ENCODE measurements at places on chromosomes 7 and 10. TPM values are rescaled to one million over a fixed set of nuclear protein-coding genes. Genes with fewer than 3 reads are reported as not detected.
A peak's percentile ranks its signal among the peaks of the same experiment; 100 is the strongest.

The SFTPD gene
- total RNA-seq: 906 TPM

- peaks cover 44% of the 10 kb centered on the region for H3K4me1 ChIP-seq
- peak; percentile 26 for DNase-seq
- H3K4me3 ChIP-seq: no peak overlapping the region
- no peaks in the 10 kb centered on the region for H3K36me3 ChIP-seq
- H3K27me3 ChIP-seq: no peaks in the 10 kb centered on the region
Measured at GRCh38 chr7:152336754-152337368, 98.9 kb downstream of the KMT2C start.

- H3K27me3 ChIP-seq: no peaks in the 10 kb centered on the region
- H3K4me3 ChIP-seq: no peak overlapping the region
- no peaks in the 10 kb centered on the region for H3K4me1 ChIP-seq
- DNase-seq: no peak
- H3K36me3 ChIP-seq: no peaks in the 10 kb centered on the region
Measured at GRCh38 chr7:48408731-48409130, 237.5 kb downstream of the ABCA13 start.

DNA sequence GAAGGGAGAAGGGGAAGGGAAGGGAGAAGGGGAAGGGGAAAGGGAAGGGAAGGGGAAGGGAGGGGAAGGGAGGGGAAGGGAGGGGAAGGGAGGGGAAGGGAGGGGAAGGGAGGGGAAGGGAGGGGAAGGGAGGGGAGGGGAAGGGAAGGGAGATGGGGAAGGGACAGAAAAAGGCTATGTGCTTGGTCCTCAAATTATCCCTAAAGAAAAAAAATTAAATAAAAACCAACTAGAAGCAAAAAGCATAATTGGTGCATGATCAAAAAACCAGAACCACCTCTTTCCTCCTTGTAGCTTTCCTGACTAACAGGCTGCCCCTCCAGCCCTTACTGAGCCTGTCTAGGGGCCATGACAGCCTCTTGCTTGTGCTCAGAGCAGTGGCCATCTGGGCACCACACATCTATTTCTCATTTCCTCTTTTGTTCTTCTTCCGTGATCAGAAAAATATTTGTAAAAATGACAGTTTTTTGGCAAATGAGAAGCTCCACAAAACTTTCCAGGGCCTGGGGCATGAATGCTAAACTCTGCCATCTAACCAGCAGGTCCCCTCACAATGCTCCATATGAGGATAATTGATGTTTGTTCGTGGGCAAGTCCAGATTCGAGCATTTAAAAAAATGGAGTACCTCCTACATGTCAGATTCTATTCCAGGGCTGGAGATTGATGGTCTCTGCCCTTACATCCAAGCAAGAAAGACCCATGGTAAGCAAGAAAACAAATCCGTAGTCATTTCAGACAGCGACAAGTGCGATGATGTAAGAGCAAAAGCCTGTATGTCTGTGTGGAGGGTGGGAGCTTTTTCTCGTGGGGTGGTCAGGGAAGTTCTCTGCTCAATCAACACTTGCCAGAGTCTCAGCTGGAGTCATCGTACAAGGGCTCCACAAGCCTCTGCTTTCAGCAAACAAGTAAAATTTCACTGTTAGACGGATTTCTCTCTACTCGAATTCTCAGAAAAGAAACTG lies 320.9 kb downstream of the WDR11 start:
- no peak overlapping the region for H3K27ac ChIP-seq
- H3K27me3 ChIP-seq: no peaks in the 10 kb centered on the region
- H3K4me3 ChIP-seq: no peak overlapping the region
- DNase-seq: no peak
- H3K4me1 ChIP-seq: no peaks in the 10 kb centered on the region

DNA sequence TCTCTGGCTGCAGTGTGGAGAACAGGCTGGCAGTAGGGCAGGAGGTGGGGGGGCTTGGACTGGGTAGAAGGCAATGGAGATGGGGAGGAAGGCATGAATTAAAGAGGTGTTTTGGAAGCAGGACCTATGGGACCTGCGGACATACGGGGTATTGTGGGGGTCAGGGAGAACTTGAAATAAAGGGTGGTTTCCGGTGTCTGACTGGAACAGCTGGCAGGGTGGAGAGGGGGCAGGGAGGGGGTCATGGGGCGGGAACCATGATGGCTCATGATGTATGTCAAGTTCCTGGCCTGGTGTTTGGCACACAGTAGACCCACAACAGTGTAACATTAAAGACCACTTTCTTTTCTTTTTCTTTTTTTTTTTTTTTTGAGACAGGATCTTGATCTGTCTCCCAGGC lies 5.5 kb downstream of the LHPP start:
- no peak for DNase-seq
- no peaks in the 10 kb centered on the region for H3K36me3 ChIP-seq
- no peak overlapping the region for H3K4me3 ChIP-seq
- H3K27me3 ChIP-seq: no peaks in the 10 kb centered on the region

DNA sequence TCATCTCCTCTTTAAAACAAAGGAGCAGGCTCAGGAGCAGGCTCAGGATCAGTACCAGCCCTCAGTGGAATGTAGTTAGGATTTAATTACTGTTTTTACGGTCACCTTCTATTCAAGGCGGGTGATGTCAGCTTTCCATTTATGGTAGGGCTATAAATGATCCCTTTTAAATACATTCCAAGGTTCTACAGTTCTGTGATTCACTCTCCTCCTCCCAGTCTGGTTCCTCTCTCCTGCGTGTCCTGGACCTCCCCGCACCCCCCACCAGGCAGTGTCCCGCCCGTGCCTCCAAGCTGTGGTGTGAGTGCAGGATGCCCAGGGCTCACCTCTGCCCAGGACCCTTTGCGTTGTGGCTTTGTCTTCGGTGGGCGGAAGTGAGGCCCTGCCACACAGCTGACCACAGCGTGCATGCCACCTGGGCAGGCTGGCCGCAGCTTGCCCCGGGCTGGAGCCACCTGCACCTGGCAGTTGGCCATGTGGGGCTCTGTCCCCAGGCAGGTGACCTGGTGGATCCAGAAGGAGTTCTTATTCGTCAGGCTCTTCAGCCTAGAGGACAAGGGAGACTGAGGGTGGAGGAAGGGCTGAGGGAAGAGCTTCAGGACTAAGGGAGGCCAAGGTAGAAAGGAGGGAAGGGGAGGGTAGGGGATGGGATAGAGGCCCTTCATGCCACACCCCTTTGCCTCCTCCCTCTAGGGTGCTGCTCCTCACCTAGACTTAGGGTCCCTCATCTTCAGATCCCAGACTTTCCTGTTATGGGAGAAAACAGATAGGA lies 9.1 kb downstream of the LOXL4 start:
- H3K27ac ChIP-seq: no peak overlapping the region
- no peak for DNase-seq
- no peaks in the 10 kb centered on the region for H3K27me3 ChIP-seq
- no peaks in the 10 kb centered on the region for H3K36me3 ChIP-seq
- no peak overlapping the region for H3K4me3 ChIP-seq

- peaks cover 69% of the 10 kb centered on the region for H3K4me1 ChIP-seq
- no peaks in the 10 kb centered on the region for H3K36me3 ChIP-seq
- H3K27me3 ChIP-seq: no peaks in the 10 kb centered on the region
- peak overlapping the region; percentile 75 for H3K27ac ChIP-seq
- no peak for DNase-seq
- no peak overlapping the region for H3K4me3 ChIP-seq
Measured at GRCh38 chr10:35447693-35448407, 111.5 kb downstream of the CCNY start.

- no peak overlapping the region for H3K27ac ChIP-seq
- H3K4me1 ChIP-seq: no peaks in the 10 kb centered on the region
- no peak for DNase-seq
- H3K36me3 ChIP-seq: no peaks in the 10 kb centered on the region
Measured at GRCh38 chr7:130838738-130839137, 104.7 kb upstream of the KLF14 start.

- H3K27me3 ChIP-seq: peaks cover 28% of the 10 kb centered on the region
- peak; percentile 77 for DNase-seq
- H3K4me3 ChIP-seq: no peak overlapping the region
- H3K4me1 ChIP-seq: peaks cover 56% of the 10 kb centered on the region
Measured at GRCh38 chr7:151013733-151014497, 10.4 kb downstream of the ATG9B start.

- no peak overlapping the region for H3K27ac ChIP-seq
- no peak for DNase-seq
- no peak overlapping the region for H3K4me3 ChIP-seq
- H3K27me3 ChIP-seq: peaks cover 10% of the 10 kb centered on the region
Measured at GRCh38 chr7:150983893-150984368, 5.8 kb upstream of the KCNH2 start.

Measured in upper lobe of left lung (tissue), 6 donors.